ENCODE measurements at places on chromosomes 12 and 14.

DNA sequence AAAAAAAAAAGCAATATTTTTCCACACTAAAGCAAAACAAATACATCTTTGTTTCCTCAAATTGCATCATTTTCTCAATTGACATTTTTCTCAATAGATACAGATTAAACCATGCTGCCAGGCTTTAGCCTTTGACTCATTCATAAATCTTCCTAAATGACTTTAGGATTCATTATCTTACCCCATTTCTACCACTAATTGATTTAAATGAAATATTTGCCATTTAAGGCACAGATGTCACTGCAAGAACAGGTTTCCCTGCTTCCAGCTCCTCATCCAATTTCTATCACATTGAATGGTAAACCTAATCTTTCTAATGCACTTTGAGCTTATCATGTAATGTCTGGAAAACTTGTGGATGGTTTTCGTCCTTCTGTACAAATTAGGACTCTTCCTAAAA is 298.7 kb downstream of the RPL10L start:
- H3K27me3 ChIP-seq = no peaks in the 10 kb centered on the region
- no peaks in the 10 kb centered on the region for H3K4me1 ChIP-seq
- no peak for DNase-seq

DNA sequence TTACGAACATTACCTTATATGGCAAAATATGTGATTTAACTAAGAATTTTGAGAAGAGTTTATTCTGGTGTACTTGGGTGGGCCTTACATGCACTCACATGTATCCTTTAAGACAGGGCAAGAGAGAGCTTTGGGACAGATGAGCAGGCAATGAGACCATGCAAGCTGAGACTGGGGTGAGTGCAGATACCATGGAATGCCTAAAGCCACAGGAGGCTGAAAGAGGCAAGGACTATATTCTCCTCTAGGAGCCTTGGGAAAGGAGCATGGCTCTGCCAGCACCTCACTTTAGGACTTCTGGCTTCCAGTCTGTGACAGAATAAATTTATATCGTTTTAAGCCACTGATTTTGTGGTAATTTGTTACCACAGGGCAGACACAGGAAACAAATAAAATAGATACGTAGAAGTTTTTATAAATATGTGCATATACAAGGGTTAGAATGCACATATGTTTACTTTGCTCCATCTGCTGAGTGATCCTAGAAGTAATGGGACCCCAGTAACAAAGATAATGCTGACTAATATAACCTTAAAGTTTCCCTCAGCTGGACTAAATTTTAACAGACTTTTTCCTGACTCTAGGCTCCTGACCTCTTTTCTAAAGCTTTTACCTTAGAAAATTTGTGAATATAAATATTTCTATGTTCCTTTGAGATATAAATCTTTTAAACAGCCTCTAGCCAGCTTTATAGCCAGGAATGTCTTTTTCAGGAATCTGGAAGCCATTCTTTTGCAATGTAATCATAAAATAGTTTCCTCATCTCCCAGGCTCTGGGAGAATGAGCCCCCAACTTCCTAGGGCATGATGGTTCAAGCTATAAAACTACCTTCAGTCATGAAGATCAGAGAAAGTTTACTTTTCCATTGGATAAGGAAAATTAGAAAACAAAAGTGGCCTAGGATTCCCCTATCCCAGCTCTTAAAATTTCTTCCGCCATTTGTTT is 216.8 kb downstream of the PPFIA2 start:
- H3K4me3 ChIP-seq = no peak overlapping the region
- H3K4me1 ChIP-seq = no peaks in the 10 kb centered on the region
- no peaks in the 10 kb centered on the region for H3K27me3 ChIP-seq
- no peak for DNase-seq
- H3K27ac ChIP-seq = no peak overlapping the region

DNA sequence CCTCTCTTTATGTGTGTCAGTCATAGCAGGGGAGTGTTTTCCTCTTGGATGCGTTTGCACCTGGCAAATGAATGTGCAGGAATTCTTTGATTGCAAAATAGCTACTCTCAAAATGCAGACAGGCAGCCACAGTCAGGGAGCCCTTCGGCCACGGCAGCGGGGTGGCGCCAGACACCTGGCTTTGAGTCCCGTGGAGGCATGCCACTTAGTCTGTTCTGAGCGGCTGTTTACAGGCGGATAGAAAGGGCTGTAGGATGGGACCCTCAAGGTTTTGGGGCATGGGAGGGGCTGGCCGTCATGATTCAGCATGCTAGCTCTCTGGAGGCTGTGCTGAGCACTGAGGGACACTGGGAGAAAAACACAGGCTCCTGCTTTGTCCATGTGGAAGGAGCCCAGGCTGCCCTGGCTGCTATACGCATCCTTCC is 117.1 kb downstream of the SLC25A47 start:
- H3K4me1 ChIP-seq = peaks cover 28% of the 10 kb centered on the region
- H3K27ac ChIP-seq = no peak overlapping the region
- DNase-seq = peak; percentile 66
- H3K4me3 ChIP-seq = no peak overlapping the region
- H3K36me3 ChIP-seq = no peaks in the 10 kb centered on the region

- H3K4me1 ChIP-seq = peaks cover 4% of the 10 kb centered on the region
- peaks cover 54% of the 10 kb centered on the region for H3K36me3 ChIP-seq
- H3K27ac ChIP-seq = no peak overlapping the region
- no peaks in the 10 kb centered on the region for H3K27me3 ChIP-seq
Observed at GRCh38 chr14:34794217-34794616, 79.8 kb upstream of the CFL2 start.
